Stimulated activated CD4-positive, alpha-beta T cell treated with anti-CD3 and anti-CD28 coated beads, Interleukin-15, amount 100 ng/mL, for 1 hour (primary cell): ENCODE measurements at places on chromosomes 5 and 9.

- DNase-seq = no peak
Observed at GRCh38 chr5:127412698-127413097, 104.7 kb upstream of the PRRC1 start.

GRCh38 chr9:32518276-32518675 is 7.7 kb downstream of the RIGI start:
- no peak for DNase-seq

GRCh38 chr5:127732963-127733362 is 29.8 kb downstream of the CCDC192 start:
- DNase-seq = no peak

- no peak for DNase-seq
Observed at GRCh38 chr5:57889558-57889957, 406.9 kb upstream of the ACTBL2 start.

- DNase-seq = no peak
Observed at GRCh38 chr9:84871983-84872382, 202.5 kb downstream of the NTRK2 start.

- DNase-seq = no peak
Observed at GRCh38 chr9:134494905-134495304, 146.7 kb upstream of the COL5A1 start.

GRCh38 chr5:98541641-98542040 is 231.8 kb upstream of the RGMB start:
- no peak for DNase-seq

DNA sequence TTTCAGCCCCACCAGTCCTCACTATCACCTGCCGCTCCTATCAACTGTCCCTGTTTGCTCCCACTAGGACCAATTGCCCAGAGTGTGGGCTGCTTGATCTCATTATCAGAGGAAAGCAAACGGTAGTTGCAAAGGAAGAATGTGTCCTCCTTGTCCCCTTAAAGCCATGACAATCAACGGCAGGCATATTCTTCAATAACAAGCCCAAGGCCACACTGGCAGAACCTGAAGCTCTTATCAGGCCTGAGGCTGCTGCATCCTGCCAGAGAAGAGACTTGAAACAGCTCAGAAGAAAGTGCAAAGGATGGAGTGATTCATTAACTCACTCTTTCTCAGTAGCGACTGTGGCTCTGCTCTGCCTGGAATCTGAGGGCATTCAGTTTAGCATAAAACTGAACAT is 39.2 kb upstream of the MAN2A1 start:
- DNase-seq = no peak

DNA sequence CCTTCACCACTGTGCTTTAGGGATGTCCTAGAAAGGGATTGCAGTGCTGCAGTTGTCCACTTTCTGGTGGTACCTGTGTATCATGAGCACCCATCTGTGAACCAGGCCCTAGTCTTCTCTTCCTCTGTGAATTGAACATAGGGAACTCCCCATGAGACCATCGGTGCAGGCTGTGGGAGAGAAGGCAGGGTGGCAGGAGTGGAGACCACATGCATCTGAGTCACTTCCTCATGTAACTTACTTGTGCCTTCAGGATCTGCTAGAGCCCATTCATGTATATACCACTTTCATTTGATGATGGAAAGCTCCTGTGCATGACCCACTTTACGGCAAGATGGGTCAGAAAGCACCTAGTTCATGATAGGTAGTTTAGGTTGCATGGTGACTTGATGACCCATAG is 478.1 kb upstream of the CDH9 start:
- DNase-seq = no peak

DNA sequence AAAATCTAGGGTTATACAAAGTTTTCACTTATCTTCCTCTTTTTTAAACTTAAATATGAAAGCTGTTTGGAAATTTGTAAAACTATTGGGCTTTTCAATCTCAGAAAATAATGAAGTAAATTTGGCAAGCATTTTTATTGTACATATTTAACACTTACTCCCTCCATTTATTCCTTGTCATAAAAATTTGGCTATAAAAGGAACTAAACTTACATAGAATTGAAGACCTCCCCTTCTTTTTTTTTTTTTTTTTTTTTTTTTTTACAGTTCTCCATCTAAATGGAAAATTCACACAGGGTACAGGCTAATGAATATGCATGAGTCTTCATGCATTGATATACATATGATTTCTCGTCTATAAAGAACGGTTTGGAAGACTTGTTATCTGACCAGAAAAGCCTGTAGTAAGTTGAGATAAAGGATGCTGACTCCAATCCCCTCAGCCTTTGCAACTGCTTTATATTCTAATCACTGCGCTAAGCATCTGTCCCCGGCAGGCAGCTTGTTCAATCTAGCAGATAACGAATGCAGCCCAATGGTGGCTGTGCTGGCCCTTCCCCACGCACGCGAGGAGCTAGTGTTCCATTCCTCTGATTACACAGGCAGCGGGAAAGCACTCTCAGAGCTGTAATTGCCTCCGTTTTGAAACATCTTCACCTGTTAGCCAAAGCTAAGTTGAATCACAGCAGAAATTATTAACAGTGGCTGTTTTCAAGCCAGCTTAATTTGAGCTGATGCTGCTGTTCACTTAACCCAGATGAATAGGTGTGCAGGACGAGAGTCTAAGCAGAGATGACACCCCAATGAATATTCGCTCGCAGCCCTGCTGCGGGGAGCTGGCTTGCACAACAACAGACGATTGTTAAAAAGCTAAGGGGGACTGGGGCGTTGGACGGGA is 453.8 kb upstream of the ZNF608 start:
- no peak for DNase-seq

- DNase-seq = no peak
Observed at GRCh38 chr9:124720429-124721108, 50.5 kb downstream of the NR6A1 start.

GRCh38 chr5:99379187-99379586 is 450.4 kb upstream of the CHD1 start:
- no peak for DNase-seq

GRCh38 chr5:23411994-23412393 is 95.4 kb upstream of the PRDM9 start:
- no peak for DNase-seq

- DNase-seq = no peak
Observed at GRCh38 chr5:32258424-32258823, 54.3 kb downstream of the MTMR12 start.

DNA sequence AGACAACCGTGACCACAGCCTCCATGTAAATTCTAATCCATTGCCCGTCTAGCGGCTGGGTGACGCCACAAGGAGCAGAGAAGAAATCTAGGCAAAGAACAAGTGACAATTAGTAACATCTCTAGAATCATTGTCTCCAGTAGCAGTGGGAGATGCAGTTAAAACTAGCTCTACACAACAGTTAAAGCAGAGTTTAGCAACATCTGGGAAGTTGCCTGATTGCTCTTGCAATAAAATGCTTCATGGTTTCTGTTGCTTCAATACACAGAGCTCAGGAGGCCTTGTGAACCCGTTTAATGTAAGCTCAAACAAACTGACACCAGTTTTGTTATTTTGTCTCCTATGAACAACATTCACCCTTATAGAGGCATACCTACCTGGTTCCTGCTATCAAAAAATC is 369.8 kb upstream of the PDE4D start:
- no peak for DNase-seq

DNA sequence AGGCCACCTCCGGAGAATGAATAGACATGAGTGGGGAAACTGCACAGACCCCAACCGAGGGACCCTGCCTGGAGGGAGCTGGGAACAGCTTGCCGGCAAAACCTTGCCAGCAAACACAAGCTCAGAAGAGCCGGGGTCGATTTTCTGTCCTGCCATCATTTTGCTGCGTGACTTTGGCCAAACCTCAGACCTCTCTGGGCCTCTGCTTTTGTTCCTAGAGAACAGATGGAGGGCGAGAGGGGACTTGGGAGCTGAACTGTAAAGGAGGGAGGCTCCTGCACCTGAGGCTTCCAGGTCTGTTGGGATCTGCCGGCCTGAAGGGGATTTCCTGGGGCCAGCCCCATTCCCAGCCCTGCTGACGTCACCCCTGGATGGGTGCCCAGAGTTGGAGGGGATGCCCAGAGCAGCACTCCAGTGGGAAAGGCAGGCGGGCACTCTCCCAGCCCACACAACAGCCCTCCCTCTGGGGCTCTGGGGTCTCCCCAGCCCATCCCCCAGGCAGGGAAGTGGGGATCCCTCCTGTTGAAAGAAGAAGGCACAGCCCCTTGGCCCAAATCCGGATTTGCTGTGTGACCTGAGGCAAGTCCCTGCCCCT is 40.4 kb upstream of the SYNPO start:
- DNase-seq = no peak

DNA sequence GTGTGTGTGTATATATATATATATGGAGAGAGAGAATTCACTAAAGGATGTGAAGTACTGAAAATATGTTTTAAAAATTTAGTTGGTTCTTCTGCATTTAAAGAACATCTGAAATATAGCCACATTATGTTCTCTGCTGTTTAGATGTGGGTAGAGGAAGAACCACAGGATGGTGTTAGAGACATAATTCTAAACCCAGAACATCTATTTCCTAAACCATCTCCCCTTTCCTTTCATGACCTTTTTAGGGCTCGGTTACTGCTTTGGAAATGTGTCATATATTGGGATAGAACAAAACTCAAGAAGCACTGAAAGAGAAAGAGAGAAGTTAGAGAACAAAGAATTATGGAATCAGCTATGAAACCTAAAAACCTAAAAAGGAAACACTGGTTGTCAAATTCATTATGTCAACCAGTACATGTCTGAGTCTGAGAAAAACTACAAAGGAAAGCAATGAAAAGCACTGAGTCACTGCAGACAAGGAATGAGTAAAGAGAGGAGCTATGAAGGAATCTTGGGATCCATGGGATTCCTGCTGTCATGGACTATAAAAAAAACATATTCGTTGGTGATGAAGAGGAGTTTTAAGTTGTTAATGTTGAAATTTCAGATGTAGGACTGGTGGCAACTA is 28.4 kb downstream of the SLC12A2 start:
- no peak for DNase-seq

GRCh38 chr9:93431539-93432105 is 19.9 kb upstream of the FAM120A start:
- DNase-seq = no peak

DNA sequence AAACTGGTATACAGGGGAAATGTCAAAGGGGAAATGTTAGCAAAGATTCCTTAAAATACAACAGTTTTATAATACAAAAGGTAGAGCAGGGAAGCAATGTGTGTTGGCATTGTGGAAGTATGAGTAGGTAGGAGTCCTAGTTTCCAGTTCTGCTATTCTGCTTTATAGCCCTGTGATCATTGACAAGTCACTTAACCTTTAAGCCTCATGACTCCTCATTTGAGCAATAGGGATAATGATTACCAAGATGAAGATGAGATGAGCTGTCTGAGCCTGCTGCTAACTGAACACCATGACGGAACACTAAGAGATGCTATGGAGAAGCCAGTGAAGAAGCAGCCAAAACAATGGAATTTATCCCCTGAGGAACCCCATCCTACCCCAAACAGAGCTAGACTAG is 251.7 kb downstream of the PAPPA start:
- DNase-seq = no peak

- DNase-seq = no peak
Observed at GRCh38 chr9:20760246-20760891, 76.3 kb downstream of the FOCAD start.

DNA sequence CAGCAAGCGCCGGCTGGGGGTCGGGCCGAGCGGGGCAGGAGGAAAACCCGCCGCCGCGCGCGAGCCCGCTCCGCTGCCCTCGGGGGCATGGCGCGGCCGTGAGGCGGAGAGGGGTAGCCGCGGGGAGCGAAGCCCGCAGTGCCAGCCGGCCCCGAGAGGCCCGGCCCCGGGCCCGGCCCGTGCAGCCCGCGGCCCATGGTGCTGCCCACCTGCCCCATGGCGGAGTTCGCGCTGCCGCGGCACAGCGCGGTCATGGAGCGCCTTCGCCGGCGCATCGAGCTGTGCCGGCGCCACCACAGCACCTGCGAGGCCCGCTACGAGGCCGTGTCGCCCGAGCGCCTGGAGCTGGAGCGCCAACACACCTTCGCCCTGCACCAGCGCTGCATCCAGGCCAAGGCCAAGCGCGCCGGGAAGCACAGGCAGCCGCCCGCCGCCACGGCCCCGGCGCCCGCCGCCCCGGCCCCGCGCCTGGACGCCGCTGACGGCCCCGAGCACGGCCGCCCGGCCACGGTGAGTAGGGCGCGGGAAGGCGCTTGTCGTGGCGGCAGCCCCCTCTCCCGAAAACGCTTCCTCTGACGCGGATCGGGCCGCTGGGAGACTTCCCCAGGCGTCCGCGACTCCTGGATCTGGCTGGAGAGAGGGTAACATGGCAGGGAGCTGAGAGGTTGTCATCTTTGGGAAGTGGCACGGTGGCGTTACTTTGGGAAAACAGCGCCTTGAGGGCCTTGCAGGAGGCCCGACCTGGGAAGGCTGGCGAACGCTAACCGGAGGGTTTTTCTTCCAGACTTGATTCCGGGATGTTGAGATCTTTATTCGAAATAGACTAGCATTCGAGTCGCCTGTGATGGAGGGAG is 523 bp downstream of the MAML1 start:
- DNase-seq = peak; percentile 18

DNA sequence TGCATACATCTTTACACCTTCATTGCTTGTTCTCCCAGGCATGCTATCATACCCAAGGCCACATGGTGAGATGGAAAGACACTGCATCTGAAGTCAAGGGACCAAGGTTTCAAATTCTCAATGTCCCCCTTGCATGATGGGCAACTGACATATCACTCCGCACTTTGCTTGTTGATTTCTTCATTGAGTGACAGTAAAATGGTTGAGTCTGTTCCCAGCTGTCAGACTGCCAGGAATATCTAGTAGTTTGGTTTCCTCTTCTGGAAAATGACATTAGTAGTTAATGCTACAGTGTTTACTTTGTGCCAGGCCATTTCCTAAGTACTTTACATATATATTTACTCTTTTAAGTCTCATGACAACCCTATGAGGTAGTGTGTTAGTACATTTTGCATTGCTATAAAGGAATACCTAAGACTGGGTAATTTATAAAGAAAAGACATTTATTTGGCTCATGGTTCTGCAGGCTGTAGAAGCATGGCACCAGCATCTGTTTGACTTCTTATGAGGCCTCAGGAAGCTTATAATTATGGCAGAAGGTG is 114.4 kb downstream of the PCSK1 start:
- DNase-seq = no peak

DNA sequence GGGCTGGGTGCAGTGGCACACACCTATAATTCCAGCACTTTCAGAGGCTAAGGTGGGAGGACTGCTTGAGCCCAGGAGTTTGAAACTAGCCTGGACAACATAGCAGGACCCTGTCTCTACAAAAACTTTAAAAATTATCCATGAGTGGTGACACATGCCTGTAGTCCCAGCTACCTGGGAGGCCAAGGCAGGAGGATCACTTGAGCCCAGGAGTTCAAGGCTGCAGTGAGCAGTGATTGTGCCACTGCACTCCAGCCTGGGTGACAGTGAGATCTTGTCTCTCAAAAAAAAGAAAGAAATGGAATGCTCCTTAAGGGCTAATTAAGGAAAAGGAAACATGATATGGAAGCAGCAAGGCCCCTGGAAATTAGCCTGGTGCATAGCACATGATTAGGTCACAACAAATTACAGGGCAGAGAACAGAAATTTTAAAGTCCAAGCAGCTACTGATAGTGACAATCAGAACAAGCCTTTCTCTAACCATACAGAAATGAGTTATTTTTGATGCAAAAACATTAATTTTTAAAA is 19.5 kb downstream of the ANKH start:
- DNase-seq = no peak

- no peak for DNase-seq
Observed at GRCh38 chr5:116355819-116356601, 218.6 kb downstream of the SEMA6A start.

- no peak for DNase-seq
Observed at GRCh38 chr5:108084105-108084504, 297.8 kb downstream of the FBXL17 start.

- no peak for DNase-seq
Observed at GRCh38 chr5:96610747-96611146, 51.4 kb upstream of the CAST start.

GRCh38 chr5:96648593-96648992 is 13.6 kb upstream of the CAST start:
- DNase-seq = no peak
